T-helper 2 cell (primary cell): ENCODE measurements at places on chromosomes 3 and 15.

GRCh38 chr3:105559856-105560255 lies 193.1 kb downstream of the ALCAM start:
- no peak for DNase-seq

DNA sequence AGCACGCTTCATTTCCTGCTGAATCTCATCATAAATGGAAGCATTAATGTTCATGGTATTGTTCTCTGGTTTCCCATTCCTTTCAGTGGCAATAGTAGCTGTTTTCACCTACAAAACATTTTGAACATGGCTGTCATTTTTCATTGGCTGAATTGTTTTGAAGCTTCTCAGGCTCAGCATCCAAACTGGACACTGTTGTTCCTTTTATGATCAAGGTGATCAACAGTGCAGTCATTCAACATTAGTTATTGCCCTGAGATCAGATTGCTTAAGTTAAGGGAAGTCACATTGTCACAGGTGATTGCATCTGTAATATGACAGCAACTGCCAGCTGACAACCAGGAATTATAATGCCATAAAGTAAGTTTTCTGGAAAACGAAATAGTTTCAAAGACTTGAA lies 46.9 kb downstream of the SATB1 start:
- DNase-seq, result no peak

GRCh38 chr3:15071699-15072098 lies 6.6 kb upstream of the MRPS25 start:
- DNase-seq, result no peak

GRCh38 chr15:81783586-81783985 lies 262.2 kb downstream of the MEX3B start:
- DNase-seq, result no peak

- DNase-seq, result no peak
Measured at GRCh38 chr3:24476871-24477656, 17.6 kb downstream of the THRB start.

DNA sequence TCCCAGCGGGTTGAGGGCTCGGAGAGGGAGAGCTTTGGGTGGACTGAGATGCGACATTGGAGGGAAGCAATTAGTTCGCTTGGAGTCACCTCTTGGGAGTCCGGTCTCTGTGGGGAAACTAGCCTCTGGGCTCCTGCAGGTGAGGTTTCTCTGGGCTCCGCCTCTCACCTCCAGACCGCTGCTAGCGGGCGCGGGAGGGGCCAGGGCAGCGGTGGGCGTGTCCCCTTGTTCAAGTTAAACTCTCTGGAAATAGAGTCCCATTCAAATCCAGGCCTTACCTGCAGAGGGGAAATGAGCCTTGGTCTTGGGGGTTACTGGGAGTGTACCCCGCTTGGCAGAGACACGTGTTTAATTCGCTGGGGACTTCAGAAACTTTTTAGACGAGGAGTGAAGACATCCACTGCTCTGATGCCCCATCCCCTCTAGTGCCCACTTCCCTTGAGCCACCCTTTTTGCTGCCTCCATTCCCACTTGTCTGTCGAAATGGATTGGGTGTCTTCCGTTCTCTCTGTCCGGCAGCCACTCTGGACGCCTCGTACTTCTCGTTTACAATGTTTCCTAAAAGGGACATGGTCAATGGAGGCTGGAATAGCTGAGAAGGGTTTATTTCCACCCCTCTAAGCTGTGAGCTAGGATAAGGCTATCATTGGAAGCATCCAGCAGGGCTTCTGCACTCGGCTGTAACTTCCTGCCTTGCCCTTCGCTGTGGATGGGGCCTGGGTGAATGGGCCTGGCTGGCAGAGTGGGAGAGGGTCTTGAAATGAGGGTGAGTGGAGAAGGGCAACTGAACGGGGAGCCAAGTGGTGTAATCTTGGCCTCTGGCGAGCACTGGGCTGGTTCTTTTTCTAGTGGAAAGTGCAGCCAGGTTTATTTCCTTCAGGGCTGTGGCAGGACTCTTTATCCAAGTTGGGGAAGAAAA lies 1.1 kb downstream of the MITF start:
- DNase-seq, result no peak

- no peak for DNase-seq
Measured at GRCh38 chr15:41106947-41107346, 9.1 kb downstream of the INO80 start.

DNA sequence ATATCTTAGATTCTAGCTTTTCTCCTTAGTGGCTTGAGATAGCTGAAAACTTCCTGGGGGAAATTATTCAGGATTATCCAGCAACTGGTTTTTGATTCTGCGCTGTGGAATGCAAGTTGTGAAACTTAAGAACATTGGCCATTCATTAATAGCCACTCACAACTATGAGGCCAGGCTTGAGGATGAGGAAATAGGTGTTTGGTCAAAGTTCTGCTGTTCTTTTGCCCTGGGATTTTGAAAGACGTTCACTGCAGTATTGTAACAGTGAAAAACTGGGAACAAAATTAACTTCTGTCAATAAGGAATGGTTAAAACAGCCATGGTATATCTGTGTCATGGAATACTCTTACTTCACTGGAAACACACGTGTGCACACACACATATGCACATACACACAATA lies 44.1 kb downstream of the CTXND1 start:
- no peak for DNase-seq

DNA sequence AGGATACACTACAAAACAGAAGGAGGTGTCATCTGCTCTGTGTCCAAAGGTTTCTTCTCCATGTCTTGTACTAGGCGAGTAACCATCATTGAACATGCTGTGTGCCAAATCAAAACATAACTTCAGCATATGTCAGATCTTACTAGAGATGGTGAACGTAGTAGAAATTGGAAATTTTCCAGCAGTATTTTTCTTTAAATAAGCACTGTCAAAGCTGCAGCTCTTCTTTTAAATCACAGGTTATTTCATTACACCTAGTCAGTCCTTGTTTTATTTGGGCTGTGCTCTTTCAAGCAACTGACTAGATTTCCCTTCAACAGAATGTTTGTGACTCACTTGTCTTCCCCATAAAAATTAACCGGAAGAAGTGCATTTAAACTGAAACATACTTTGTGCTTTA lies 46.5 kb downstream of the MSL2 start:
- DNase-seq, result no peak

DNA sequence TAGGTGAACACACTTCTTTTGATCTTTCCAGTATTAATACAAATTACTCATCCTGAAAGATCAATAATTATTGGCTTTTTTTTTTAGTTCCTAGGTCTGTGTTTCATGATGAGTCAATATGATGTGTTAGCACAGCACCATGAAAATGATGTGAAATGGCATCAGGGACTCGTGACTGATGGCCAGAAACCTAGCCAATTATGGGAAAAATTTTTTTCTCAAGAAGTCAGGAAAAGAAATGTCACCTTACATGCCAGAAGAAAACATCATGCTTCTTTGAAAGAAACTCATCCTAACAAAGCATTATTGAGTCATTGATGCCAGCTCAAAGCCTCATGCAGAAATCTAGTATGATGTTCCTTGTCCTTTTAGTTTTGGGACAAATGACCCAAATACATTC lies 468.3 kb upstream of the CBLB start:
- DNase-seq, result no peak

GRCh38 chr3:152839511-152839910 lies 4.6 kb downstream of the P2RY1 start:
- no peak for DNase-seq
